ENCODE measurements at places on chromosomes 11 and 22. TPM values are rescaled to one million over a fixed set of nuclear protein-coding genes. Genes with fewer than 3 reads are reported as not detected.

SHANK3 gene
- total RNA-seq = 17.1 TPM

RPS3 gene
- 2,104 TPM for total RNA-seq

C11orf65 gene
- 0.49 TPM for total RNA-seq

GCAT gene
- 11.7 TPM for total RNA-seq

OVCH2 gene
- total RNA-seq = 2.5 TPM

DNA sequence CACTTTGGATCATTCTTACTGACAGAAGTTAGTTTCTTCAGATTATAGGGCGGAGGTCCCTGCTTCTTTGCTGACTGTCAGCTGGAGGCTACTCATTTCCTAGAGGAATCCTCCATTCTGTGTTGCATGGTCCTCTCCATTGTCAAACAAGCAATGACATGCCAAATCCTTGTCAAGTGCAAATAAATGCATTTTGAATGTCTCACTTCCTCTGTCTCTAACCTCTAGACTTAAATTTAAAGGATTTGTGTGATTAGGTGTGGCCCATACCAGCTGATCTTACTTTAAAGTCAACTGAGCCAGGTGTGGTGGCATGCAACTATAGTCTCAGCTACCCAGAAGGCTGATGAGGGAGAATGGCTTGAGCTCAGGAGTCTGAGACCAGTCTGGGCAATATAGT, 458.4 kb upstream of the CCDC179 start:
- H3K36me3 ChIP-seq = no peaks in the 10 kb centered on the region
- H3K27ac ChIP-seq = no peak overlapping the region
- DNase-seq = no peak
- H3K4me3 ChIP-seq = no peak overlapping the region
- H3K27me3 ChIP-seq = no peaks in the 10 kb centered on the region

GRCh38 chr11:86885311-86885710, 69.9 kb downstream of the FZD4 start:
- H3K4me1 ChIP-seq = no peaks in the 10 kb centered on the region
- H3K27ac ChIP-seq = no peak overlapping the region
- H3K36me3 ChIP-seq = no peaks in the 10 kb centered on the region
- no peak overlapping the region for H3K4me3 ChIP-seq
- DNase-seq = no peak
- H3K27me3 ChIP-seq = no peaks in the 10 kb centered on the region

- no peaks in the 10 kb centered on the region for H3K27me3 ChIP-seq
- no peaks in the 10 kb centered on the region for H3K36me3 ChIP-seq
- H3K27ac ChIP-seq = peak overlapping the region; percentile 91
- H3K4me3 ChIP-seq = no peak overlapping the region
These were observed 1.7 kb upstream of the TXNRD2 start for GRCh38 chr22:19943082-19944026.

DNA sequence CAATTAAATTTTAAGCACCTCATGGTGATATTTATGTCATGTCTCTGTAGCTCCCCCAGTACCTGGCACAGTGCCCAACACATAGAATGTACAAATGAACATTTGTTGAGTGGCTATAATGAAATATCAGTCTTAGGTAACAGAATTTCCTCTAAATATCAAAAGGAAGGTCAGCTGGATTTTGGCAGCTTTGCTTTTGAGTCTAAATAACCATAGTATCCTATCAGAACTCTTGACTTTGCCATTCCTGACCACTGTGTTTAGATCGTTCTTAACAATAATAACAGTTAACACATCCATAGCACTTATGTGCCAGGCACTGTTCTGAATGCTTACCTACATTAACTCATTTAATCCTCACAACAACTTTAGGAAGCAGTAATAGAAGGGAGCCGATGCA, 26.6 kb downstream of the TMEM123 start:
- no peak for DNase-seq
- H3K36me3 ChIP-seq = no peaks in the 10 kb centered on the region
- peaks cover 4% of the 10 kb centered on the region for H3K4me1 ChIP-seq
- H3K4me3 ChIP-seq = no peak overlapping the region
- no peaks in the 10 kb centered on the region for H3K27me3 ChIP-seq

DNA sequence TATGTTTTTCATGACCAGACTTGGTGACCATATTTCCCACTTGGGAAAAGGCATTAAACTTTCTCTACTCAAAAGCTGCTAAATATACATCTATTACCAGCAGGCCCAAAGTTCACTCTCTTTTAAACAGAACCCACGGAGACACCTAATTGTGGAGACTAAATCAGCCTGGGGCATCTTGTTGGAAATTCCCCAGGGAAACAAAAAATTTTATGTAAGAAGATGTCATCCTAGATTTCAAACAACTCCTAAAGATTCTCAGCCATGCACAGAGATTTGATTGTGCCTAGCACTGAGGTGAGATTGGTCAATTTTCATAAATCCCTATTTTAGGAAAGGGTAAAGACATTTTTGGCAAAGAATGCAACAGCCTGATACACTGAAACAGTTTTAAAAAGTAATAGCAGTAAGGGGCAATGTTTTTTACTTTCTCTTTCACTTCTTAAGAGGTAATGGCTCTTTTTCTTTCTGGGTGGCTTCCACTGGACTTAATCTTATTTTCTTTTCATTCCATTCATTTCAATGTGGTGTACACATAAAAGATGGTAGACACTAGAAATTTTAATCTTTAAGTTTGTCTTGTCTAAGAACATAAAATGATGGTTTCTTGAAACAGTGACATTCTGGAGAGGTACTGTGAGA, 9.6 kb downstream of the OR52N2 start:
- no peaks in the 10 kb centered on the region for H3K4me1 ChIP-seq
- H3K27ac ChIP-seq = no peak overlapping the region
- no peaks in the 10 kb centered on the region for H3K36me3 ChIP-seq

- DNase-seq = peak; percentile 59
These were observed 3.0 kb downstream of the RASSF10 start for GRCh38 chr11:13012056-13012661.

GRCh38 chr11:2214527-2215229, 43.1 kb upstream of the TH start:
- no peaks in the 10 kb centered on the region for H3K27me3 ChIP-seq
- no peak overlapping the region for H3K27ac ChIP-seq
- no peak overlapping the region for H3K4me3 ChIP-seq
- DNase-seq = peak; percentile 54
- H3K36me3 ChIP-seq = no peaks in the 10 kb centered on the region

GRCh38 chr22:44396727-44397722, 84.3 kb upstream of the SHISAL1 start:
- no peaks in the 10 kb centered on the region for H3K27me3 ChIP-seq
- H3K36me3 ChIP-seq = no peaks in the 10 kb centered on the region
- H3K27ac ChIP-seq = no peak overlapping the region
- no peaks in the 10 kb centered on the region for H3K4me1 ChIP-seq
- no peak overlapping the region for H3K4me3 ChIP-seq
- DNase-seq = no peak

DNA sequence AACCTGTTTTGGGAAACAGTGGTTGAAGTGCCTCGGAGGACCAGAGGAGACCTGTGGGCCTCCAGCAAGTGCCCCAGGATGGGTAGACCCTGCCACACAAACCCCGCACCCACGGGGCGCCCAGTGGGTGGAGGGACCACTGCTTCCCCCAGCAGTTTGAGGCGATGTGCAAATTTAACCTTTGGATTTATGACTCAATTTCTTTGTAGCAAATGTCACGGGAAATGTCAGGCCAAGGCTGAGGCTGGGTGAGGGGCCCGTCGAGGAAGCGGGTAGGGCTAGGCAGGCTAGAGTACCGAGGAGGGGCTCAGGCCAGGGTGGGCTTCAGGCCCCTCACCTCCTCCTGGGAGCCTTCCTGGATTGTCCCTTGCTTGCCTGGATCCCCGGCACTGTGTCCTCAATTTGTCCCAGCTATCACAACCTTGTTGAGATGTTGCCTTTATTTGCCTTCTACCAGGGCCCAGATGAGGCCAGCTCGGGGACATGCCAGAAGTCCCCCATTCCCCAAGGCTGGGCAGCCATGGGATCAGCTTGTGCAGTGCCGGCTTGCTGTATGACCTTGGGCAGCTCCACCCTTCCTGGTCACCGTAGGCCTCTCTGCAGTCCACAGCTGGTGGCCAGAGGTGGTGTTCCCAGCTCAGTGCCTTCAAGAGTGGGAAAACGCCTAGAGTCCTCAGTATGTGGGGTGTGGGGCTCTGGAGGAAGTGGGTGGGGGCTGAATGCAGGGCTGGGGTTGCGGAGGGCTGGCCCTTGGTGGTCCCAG, 39.5 kb upstream of the PRODH start:
- H3K27ac ChIP-seq = no peak overlapping the region
- no peaks in the 10 kb centered on the region for H3K36me3 ChIP-seq
- DNase-seq = no peak
- H3K4me3 ChIP-seq = no peak overlapping the region

DNA sequence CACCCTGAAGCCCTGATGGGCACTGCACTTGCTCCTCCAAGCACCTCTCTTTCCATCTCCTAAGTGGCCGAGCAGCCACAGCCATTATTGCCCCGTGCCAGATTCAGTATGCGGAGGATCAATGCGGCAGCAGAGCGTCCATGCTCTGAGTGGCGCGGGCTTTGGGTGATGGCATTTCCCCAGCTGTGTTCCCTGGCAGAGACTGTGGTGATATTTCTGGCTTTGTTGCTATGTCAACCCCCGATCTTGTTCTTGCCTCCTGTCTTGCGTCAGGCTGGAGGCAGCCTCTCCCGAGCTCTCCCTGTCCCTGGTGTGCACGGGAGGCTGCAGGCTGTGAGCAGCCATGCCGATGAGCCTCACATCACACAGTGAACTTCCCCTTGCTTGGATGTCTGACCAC, 1018.6 kb downstream of the TBC1D22A start:
- no peak overlapping the region for H3K4me3 ChIP-seq
- DNase-seq = no peak
- no peak overlapping the region for H3K27ac ChIP-seq
- H3K27me3 ChIP-seq = no peaks in the 10 kb centered on the region
- no peaks in the 10 kb centered on the region for H3K4me1 ChIP-seq

GRCh38 chr11:59872076-59872475, 5.8 kb upstream of the TCN1 start:
- H3K36me3 ChIP-seq = no peaks in the 10 kb centered on the region
- DNase-seq = no peak
- H3K4me1 ChIP-seq = no peaks in the 10 kb centered on the region

DNA sequence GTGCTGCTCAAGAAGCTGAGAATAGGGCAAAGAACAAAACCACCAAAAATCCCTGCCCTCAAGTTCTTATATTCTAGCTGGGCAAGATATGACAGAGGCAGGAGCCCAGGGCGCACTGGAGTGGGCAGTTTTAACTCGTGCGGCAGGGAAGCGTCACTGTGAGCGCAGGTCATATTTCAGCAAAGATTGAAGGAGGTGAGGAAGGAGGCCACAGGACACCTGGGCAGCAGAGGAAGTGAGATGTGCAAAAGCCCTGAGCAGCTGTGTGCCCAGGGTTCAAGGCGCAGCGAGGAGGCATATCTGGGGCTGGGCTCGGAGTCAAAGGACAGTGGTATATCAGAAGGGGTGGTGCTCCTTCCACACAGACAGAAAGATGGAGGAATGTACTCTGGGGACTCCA, 13.5 kb downstream of the KCNC1 start:
- no peak overlapping the region for H3K4me3 ChIP-seq
- H3K27me3 ChIP-seq = no peaks in the 10 kb centered on the region
- no peaks in the 10 kb centered on the region for H3K4me1 ChIP-seq
- H3K27ac ChIP-seq = no peak overlapping the region
- no peaks in the 10 kb centered on the region for H3K36me3 ChIP-seq

DNA sequence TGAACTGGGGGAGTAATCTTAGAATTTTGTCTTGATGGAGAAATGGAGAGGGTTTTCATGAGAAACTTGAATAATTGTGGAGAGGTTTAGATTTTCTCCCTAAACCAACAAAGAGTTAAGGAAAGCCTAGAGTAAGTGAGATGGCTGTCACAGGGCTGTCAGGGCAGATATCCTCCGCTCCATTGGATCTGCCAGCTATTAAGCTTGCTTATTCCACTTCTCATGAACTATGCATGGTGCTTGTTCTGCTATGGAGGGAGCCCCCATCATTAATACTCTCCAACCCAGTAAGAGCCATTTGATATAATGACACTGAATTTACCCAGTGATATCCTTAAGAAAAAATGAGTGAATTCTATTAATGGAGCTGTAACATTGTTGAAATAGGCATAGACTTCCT, 342.8 kb upstream of the MTNR1B start:
- DNase-seq = no peak
- no peaks in the 10 kb centered on the region for H3K4me1 ChIP-seq
- H3K36me3 ChIP-seq = no peaks in the 10 kb centered on the region
- H3K27me3 ChIP-seq = no peaks in the 10 kb centered on the region
- H3K4me3 ChIP-seq = no peak overlapping the region
- no peak overlapping the region for H3K27ac ChIP-seq

All from lung (tissue), 17 donors.